Ovary (tissue), 10 donors: ENCODE measurements at places on chromosomes 3 and 15. TPM values are rescaled to one million over a fixed set of nuclear protein-coding genes. Genes with fewer than 3 reads are reported as not detected.

GRCh38 chr15:42728560-42728959 lies 8.4 kb downstream of the CDAN1 start:
- DNase-seq, result no peak

The TMEM42 gene
- polyA plus RNA-seq, result 27.5 TPM

GRCh38 chr15:88818920-88819319 lies 15.7 kb downstream of the ACAN start:
- DNase-seq, result no peak

GRCh38 chr3:149333176-149333859 lies at the start of gene TM4SF18:
TSS of gene TM4SF18 (minus strand) at chr3:149333636. CDS start at chr3:149333382, 254 bp downstream.
- no peak for DNase-seq

DNA sequence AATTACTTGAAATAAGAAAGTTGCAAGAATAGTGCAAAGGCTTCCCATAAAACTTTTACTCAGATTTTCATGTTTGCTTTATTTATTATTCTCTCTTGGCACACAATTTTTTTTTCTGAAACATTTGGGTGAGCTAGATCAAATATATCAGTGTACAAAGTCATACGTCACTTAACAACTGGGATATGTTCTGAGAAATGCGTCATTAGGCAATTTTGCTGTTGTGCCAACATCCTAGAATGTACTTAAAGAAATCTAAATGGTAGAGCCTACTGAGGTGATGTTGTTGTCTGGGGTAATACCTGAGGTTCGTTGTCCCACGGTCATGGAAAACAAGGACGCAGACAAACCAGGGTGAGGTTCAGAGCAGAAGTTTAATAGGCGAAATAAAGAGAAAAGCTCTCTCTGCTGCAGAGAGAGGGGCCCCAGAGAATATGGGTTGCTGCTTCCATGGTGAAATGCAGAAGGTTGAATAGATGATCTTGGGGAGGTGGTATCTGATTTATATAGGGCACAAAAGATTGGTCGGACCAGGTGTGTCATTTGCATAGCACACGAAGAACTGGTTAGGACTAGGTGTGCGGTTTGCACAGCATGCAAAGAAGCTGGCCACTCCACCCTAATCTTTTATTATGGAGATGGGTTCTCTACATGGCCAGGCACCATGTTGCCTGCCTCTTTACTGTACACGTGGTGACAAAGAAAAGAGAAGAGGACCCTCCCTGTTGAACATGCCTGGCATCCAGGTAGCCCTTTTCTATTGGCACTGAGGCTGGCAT lies 8.8 kb upstream of the GRAMD1C start:
- DNase-seq, result no peak

DNA sequence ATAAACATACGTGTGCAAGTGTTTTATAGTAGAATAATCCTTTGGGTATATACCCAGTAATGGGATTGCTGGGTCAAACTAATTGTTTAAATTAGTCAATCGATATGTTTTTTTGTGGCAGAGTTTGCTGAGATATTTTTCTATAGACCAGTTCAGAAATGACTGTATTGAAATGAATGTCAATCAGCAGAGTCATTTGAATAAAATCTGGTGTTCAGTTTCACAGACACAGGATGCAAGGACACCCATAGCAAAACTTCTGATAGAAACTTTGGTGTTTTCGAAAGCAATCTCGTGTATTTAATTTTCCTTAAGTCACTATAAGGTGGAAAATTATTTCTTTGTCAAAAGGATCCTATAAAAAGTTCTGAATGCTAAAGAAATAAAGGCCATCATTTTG lies 434.4 kb downstream of the RAP2B start:
- no peak for DNase-seq

DNA sequence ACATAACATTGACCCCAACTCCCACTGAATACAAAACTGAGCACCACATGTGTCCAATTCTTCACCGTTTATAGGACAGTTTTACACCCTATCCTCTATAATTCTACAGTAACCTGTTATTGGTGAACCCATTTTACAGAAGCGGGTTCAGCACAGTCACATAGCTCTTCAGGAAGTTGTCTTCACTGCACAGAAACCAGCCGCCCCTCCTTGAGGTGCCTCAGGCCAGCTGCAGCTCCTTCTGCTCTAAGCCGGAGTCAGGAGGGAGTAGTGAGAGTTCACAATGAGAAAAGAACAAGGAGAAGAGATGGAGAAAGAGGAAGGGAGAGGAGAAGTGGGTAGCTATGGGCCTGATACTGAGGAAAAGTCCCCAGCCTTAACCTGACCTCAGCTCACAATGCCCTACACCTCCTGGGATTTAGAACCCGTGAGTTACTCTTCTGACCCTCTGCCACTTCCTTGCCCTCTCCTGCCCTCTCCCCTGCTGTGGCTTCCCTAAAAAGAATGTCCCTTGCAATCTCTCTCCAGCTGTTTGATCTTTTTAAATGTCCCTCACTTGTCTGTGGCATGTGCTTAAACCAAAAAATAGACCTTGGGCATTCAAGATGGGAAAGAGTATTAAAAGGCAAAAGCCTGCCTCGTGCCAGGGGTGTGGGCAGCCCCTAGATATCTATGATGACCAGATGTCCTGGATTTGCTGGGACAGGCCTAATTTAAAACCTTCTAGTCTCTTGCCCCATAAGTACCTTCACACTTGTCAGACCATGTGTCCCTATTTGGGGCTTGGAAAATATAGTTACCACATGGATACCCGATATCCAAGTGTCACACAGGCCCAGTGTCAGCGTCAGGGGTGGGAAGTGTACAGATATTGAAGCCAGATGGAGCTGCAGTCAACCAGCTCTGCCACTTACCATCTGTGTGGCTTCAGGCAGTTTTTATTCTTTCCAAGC lies 71.3 kb upstream of the HES1 start:
- no peak for DNase-seq
